ENCODE measurements at places on chromosomes 16 and 17.

DNA sequence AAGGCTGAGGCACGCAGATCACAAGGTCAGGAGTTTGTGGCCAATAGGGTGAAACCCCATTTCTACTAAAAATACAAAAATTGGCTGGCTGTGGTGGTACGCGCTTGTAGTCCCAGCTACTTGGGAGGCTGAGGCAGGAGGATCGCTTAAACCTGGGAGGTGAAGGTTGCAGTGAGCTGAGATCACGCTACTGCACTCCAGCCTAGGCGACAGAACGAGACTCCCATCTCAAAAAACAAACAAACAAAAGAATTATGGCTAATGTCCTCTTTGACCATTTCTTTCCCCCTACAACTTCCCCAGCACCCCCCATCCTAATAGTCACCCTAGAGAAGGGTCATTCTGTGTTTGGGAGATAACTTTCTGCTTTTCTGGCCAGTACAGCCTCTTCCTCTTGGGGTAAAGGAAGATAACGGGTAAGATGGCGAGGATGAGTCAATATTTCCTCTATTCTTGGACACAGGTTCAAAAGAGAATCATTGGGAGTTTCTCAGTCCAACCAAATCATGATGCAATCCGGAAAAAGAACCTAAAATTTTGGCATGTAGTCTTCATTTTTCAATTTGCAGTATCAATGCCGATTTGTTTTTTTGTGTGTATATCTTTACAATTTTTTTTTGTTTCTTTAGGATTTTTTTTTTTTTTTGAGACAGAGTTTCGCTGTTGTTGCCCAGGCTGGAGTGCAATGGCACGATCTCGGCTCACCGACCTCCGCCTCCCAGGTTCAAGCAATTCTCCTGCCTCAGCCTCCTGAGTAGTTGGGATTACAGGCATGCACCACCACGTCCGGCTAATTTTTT, 107.6 kb upstream of the MED13 start:
- DNase-seq = no peak

- DNase-seq = no peak
Observed at GRCh38 chr16:68592466-68593337, 52.4 kb upstream of the CDH3 start.

DNA sequence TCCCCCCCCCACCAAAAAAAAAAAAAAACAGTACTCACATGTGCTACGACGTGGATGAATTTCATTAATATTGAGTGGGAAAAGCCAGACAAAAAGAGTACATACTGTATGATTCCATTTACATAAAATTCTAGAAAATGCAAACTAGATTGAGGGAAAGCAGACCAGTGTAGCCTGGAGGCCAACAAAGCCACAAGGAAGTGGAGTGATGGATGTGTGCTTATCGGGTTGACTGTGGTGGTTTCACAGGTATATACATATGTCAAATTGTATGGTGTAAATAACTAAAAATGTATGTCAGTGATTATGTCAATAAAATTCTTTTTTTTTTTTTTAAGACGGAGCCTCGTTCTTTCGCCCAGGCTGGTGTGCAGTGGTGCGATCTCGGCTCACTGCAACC, 1.9 kb upstream of the PLD6 start:
- DNase-seq = no peak

- peak; percentile 2 for DNase-seq
Observed at GRCh38 chr16:51431517-51432241, 280.6 kb upstream of the SALL1 start.

- no peak for DNase-seq
Observed at GRCh38 chr16:13095061-13095460, 193.7 kb downstream of the SHISA9 start.

GRCh38 chr17:1153795-1154546, 25.8 kb downstream of the ABR start:
- peak; percentile 93 for DNase-seq

DNA sequence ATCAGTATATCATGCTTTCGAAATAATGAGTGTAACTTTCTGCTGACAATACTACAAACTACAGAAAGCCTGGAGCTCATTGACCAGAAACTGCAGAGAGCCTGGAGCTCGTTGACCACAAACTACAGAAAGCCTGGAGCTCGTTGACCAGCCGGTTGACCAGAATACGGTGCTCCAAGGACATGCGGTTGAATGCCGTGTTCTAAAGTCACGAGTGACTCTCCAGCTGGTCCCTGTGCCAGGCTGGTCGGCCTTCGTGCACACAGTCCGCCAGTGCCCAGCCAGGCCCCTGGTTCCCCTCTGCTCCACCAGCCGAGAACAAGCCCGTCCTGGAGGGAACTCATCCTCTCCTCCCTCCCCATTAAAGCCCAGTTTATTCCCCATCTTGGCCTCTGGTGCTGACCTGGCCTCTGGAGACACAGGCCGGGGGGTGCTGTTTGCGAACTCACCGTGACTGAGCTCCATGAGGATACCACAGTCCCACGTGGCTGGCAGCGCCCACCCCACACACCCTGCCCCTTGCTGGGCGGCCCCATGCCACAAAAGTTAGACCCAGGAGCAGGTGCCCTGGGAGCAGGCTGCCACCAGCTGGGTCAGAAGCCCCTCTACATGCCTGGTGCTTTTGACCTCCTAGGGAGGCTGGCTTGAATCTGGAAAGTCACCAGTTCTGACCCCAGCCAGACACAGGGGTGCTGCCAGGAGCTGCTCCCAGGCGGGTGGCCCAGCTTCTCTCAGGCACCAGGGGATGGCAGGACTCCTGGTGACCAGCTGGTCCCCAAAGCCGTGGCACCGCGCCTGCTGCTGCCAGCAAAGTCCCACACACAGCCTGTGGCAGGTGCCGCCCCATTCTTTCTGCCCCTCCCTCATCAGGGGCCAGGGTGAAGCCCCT, 15.5 kb upstream of the CDH15 start:
- DNase-seq = no peak

DNA sequence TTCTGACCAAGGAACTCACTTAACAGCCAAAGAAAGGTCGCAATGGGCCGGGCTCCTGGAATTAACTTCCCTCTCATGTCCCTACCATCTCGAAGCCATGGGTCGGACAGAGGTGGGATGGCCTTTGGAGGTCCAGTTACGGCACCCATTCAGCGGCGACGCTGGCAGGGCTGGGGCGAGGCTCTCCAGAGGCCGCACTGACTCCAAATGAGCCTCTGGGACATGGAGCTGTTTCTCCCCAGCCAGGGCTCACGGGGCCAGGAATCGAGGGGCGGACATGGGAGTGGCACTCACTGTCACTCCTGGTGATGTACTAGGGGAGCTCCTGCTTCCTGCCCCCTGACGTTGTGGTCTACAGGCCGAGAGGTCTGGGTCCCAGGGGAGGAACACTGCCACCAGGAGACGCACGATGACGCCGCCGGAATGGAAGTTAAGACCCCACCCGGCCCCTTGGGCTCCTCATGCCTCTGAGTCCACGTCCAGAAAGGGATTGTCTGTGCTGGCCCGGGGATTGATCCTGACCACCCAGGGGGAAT, 60.7 kb upstream of the METRNL start:
- no peak for DNase-seq

DNA sequence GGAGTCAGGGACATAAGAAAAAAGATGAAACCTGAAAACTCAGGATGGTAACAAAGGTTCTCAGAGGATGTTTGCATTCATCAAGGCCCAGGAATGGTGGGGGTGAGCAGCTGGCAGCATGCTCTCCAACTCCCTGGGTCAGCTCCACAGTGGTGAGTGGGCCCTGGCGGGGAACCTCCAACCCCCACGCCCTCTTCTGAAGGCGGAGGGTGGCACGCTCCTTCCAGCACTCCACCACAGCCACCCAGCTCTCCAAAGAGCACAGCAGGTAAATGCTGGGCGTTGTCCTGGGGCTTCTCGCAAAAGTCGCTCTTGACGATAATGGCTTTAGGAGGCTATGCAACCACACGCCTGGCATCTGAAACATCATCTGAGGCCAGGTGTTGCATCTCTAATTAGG, 173.8 kb downstream of the C16orf78 start:
- no peak for DNase-seq

DNA sequence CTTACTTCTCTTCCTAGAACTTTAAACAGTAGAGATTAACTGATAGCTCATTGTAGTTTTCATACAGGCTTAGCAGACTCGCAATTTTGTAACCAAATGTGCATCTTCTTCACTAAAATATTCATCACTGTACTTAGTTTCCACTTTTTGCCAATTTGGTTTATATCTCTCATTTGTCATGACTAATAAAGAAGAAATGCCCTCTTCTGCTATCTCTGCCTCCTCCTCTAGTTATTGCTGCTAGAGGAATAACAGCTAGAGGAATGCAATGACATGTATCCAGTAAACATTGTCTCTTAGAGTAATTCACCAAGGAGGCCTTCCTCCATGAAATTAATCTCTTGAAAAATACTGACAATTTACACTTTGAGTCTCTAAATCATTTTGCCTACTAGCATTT, 115.5 kb upstream of the COX10 start:
- DNase-seq = no peak

- DNase-seq = peak; percentile 58
Observed at GRCh38 chr17:42403150-42403549, 14.9 kb upstream of the STAT3 start.

GRCh38 chr17:54277868-54278267, 455.1 kb downstream of the KIF2B start:
- DNase-seq = no peak

- DNase-seq = no peak
Observed at GRCh38 chr16:3032624-3033023, 4.1 kb downstream of the BICDL2 start.

GRCh38 chr17:49342575-49342936, 19.5 kb downstream of the ZNF652 start:
- no peak for DNase-seq

DNA sequence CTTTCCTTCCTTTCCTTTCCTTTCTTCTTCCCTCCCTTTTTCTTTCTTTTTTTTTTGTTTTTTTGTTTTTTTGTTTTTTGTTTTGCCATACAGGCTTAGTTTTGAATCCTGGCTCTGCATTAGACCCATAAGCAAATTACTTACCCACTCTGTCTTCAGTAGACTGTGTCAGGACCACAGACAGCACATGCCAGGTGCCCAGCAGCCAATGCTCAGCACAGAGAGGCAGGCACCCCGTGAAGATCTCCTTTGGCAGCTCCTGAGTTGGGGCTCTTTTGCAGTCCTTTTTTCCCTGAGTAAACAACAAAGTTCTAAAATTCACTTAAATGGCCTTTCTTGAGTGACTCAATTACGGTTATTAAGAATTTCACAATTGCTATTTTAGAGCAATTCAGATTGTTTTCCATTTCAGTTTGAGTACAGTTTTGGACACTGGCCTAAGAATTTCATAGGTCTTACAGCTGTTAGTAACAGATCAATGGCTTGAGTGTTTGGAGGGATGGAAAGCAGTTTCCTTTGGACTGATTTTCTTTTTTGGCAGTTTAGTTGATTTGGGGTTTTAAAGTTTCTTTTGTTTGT, 26.2 kb upstream of the SLC5A11 start:
- no peak for DNase-seq

GRCh38 chr16:19167710-19168370, at the start of gene SYT17:
Gene SYT17, plus strand, starts transcription at chr16:19168240. Its CDS starts 407 bp downstream, at chr16:19168647.
- peak; percentile 93 for DNase-seq

GRCh38 chr16:2388875-2389433, 40.3 kb upstream of the CCNF start:
- no peak for DNase-seq

GRCh38 chr17:80799538-80800480, 191.8 kb upstream of the CHMP6 start:
- no peak for DNase-seq

GRCh38 chr16:1579214-1579613, 32.7 kb downstream of the IFT140 start:
- no peak for DNase-seq

DNA sequence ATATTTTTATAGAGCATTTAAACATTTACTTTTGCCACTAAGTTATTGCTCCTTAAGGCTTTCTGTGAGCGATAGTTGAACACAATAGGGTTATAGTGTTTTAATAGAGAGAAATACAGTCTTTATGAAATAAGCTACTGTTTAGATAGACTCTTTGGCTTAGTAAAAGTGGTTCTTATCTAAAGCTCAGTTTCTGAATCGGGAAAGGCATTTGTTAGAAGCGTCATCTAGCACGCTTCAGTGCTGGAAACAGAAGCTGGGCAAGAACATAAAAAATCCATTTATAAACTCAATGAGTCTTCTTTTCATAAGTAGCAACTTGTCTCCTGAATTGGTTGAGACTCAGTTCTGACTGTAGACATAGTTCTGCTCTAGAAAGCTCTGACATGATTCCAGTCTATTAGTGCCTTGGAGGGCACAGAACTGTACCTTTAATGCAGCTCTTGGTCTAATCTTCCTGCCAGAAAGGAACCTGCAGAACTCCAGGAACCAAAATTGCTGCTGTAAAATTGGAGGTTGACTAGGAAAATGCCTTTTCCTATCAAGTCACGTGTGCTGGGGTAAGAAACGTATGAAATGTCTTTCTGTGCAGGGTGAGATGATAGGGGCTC, 55.4 kb upstream of the DNAJA2 start:
- DNase-seq = no peak

- DNase-seq = no peak
Observed at GRCh38 chr16:997440-998051, 16.0 kb downstream of the SOX8 start.

DNA sequence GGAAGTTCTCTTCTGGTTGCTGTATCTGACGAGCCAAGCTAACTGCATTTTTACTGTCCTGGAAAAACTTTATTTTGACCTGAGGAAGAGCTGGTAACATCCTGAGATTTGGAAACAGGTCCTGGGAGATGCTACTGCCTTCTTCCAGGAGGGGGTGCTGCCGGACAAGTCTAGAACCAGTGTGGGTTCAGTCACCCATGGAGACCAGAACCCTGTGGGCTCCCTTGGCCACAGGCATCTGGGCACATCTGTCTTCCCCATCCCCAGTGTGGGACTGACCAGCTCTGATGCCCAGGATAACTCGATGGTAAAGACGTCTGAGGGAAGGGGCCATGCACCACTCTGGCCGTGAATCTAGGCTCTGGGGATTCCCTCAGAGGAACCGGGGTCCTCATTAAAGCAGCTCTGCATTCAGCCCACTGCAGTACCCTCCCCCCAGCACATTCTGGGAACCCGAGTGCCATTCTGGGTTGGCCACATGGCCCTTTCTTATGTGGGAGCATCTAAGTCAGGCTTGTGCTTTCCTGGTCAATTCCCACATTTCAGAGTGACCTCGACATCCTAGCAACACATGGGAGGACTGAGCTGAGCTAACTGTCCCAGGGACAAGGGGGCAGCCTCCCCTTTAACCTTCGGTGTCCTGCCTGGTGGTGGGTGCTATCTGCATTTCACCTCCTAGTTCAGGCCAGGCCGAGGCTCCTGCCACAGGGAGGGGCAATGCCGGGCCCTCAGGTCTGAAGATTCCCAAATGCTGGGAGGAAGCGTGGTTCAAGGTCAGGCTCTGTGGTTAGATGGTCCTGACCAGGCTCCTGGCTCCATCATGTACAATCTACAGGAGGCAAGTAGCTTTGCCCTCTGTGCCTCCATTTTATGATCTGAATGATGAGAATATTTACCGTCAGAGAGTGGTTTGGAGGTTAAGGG, 6.4 kb downstream of the C16orf86 start:
- DNase-seq = peak; percentile 84

DNA sequence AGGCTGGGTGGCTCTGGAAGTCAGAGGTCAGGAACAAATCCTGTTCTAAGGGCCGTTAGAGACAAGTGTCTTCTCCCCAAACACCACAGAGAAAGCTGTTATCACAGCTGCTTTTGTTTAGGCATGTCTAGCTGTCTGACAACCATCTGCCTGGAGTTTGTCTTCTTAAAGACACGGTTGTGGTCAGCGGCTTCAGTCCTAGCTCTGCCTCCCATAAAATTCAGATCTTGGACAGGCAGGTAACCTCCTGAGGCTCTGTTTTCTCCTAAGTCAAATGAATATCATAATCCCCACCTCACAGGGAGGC, 2.3 kb upstream of the ITGA3 start:
- DNase-seq = no peak

- DNase-seq = peak; percentile 45
Observed at GRCh38 chr17:79803997-79804855, 7.3 kb upstream of the CBX8 start.

GRCh38 chr17:4066210-4066609, 76.6 kb downstream of the ZZEF1 start:
- DNase-seq = no peak

All from SK-N-SH (cell line).